Adrenal gland (tissue), 19 donors: ENCODE measurements at places on chromosomes 3 and 15. TPM values are rescaled to one million over a fixed set of nuclear protein-coding genes. Genes with fewer than 3 reads are reported as not detected.

DNA sequence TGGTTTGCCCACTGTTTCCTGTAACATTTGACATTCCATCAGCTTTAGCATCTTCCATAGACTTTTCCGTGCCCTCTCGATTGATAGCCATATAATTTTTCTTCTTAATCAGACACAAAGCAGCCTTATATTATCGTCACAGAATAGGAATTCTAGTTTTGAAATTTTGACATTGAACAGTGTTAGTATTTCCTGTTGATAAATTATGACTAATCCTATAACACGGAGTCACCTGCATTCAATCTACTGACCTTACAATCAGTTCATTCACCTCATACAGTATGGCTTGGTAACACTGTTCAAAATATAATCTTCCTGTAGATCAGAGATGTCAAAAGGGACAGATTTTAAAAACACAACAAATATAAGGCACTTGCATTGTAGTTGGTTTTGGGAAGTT, 423.7 kb downstream of the C3orf38 start:
- DNase-seq, result no peak

DNA sequence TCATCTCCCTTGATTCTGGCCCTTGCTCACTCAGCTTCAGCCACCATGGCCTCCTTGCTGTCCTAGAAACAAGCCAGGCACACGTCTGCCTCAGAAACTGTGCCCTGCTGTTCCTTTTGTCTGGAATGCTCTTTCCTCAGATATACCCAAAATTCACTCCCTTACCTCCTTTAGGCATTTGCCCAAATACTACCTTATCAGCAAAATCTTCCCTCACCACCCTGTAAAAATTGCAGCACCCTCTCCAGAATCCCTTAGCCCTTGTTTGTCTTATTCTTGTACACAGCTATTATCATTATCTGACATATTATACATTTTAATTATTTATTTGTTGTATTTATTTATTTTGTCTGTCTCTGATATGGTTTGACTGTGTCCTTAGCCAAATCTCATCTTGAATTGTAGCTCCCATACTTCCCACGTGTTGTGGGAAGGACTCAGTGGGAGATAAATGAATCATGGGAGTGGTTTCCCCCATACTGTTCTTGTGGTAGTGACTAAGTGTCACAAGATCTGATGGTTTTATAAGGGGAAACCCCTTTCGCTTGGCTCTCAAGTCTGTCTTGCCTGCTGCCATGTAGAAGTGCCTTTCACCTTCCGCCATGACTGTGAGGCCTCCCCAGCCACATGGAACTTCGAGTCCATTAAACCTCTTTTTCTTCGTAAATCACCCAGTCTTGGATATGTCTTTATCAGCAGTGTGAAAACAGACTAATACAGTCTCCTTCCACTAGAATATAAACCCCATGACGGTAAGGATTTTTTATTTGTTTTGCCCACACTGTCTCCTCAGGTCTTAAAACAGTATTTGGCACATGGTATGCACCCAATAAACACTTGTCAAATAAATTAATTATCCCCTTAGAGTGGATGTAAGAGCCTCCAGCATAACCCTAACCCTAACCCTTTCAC, 60.0 kb upstream of the STT3B start:
- no peak for DNase-seq

DNA sequence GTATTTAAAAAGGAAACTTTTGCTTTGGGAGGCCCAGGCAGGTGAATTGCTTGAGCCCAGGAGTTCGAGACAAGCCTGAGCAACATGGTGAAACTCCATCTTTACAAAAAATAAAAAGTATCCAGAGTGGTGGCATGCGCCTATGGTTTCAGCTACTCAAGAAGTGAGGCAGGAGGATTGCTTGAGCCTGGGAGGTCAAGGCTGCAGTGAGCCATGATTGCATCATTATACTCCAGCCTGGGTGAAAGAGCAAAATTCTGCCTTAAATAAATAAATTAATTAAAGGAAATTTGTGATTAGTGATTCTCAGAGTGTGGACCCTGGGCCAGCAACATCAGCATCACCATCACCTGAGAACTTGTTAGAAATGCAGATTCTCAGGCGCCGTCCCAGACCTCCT, 9.9 kb upstream of the COMMD4 start:
- no peak for DNase-seq

DNA sequence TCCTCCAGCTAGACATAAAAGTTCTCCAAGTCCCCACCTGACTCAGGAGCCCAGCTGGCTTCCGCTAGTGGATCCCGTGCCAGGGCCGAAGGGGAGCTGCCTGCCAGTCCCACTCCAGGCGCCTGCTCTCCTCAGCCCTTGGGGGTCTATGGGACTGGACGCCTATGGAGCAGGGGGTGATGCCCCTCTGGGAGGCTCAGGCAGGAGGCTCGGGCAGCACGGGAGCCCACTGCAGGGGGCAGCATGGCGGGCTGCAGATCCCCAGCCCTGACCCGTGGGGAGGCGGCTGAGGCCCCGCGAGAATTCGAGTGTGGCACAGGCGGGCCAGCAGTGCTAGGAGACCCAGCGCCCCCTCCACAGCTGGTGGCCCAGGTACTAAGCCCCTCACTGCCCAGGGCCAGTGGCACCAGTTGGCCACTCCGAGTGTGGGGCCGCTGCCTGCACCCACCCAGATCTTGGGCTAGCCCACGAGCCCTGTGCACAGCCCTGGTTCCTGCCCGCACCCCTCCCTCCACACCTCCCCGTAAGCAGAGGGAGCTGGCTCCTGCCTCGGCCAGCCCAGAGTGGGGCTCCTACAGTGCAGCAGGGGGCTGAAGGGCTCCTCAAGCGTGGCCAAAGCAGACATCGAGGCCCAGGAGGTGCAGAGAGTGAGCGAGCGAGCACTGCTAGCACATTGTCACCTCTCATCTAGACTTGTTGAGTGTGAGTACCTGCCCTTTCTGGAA, 221.3 kb upstream of the NSMCE3 start:
- DNase-seq, result no peak

- no peak for DNase-seq
These were observed 175.4 kb downstream of the MBNL1 start for GRCh38 chr3:152444029-152444641.

DNA sequence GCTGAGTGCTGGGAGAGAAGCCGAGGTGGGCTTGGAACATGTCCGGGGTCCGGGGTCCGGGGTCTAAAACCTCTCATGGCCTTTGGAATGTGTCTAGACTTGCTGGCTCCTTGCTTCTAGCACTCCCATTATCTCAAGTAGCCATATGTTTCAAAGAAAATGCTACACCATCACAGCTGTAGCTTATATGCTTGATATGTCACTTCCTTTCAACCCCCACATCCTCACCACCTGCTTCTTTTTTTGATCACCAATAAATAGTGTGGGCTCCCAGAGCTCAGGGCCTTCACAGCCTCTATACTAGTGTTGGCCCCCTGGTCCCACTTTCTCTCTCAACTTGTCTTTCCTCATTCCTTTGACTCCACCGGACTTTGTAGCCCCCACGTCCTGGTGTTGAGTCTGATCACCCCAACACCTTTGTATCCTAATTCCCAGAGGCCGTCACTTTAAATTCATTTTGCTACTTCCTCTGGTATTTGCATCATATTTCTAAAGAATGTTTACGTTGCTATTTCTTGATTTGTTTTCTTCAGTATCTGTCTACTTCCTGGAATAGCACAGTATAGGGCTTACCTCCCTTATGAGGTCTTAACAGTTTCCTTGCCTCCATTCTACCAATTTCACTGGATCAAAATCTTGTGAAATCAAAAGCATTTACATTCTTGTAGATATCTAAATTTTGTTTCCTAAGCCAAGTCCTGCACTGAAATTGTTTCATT, 71.9 kb upstream of the CHRNB4 start:
- DNase-seq, result no peak

DNA sequence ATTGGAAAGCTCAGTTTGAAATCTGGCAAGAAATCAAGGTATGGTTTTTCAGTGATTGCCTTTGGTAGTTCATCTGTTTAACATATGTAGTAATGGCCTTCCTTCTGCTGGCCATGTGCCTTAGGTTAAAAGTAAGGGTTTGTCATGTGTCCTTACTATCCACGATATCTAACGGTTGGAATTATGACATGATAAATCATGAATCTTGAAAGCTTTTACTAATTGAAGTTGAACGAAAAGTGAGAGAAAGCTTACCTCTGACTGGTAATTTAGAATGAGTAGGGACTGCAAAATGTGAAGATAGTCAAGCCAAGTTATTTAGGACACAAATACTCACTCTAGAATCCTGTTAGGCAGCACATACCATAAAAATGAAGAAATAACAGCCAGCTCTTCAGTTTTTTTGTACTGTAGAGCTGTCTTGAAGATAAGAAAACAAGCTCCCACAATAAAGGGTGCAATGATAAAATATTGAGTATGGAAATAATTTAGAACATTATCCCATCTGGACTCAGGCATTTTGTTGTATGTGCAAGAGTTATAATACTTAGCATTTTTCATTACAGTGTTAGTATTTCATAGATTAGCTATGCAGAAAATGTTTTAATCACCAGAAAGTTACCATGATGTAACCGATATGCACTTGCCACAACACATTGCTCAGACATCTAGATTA, 303.4 kb downstream of the ZNF385D start:
- no peak for DNase-seq

HIGD2B gene
- total RNA-seq, result not detected
